ENCODE measurements at places on chromosomes 3 and 15.

DNA sequence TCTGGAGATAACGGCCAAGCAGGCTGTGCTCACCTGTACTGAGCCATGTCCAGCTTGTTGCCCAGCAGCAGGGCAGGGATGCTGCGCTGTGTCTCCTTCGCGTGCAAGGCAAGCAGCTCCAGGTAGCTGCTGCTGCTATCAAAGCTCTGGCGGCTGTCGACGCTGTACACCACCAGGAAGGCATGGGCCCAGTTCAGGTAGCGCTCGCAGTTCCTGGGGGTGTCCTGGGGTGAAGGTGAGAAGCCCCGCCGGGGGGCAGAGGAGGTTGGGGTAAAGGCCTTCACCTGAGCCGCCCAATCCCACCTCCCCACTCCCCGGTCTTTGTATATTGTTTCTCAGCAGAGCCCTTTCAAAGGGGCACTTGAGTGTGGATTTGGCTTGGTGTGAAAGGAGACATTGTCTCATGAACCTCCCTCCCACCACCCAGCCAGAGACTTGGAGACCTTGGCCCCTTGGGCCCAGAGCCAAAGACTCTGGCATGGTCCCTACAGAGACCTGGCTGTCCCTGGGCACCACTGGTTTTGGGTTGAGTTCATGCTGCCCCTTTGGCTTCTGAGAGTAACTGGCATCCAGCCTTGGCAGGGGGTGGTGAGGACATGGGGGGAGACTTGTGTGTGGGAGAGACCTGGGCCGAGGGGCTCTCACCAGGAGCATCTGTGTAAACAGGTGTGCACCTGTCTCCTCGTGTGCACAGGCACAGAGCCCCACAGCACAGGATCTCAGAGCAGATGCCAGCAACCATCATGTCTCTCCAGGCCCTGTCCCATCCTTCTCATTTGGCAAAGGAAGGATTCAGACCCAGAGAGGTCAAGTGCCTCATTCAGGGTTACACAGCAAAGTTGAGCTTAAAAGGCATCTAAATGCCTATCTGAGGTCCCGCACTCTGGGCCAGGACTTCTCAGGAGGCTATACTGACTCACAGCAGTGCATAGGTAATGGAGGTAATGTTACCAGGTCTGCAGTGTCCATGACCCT, 9.1 kb downstream of the RASL12 start:
- no peak for DNase-seq

DNA sequence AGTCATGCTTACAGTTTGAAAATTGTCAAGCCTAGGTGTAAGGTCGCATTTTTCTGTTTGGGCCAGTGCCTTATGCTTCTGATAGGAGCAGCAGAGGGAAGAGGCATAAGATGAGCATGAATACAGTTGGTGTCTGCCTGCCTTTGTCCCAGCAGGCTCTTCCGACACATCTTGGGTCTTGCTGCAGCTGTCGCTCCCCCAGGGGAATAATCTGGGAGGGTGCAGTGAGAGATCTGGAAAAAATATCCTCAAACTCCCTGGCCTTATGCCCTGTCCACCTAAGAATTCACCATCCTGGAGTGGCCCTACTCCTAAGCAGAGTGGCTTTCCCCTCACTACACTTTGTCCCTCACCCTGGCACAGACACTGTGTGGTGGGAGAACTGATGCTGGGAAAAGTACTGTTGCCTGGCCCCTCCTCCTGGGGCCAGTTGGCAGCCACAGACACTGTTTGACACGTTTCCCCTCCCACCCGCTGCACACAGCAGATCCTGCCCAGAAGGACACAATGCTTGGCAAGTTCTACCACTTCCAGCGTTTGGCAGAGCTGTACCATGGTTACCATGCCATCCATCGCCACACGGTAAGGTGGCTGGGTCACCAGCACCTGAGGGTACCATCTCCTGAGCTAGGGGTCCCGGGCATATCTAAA, 21.1 kb upstream of the RHO start:
- no peak for DNase-seq

DNA sequence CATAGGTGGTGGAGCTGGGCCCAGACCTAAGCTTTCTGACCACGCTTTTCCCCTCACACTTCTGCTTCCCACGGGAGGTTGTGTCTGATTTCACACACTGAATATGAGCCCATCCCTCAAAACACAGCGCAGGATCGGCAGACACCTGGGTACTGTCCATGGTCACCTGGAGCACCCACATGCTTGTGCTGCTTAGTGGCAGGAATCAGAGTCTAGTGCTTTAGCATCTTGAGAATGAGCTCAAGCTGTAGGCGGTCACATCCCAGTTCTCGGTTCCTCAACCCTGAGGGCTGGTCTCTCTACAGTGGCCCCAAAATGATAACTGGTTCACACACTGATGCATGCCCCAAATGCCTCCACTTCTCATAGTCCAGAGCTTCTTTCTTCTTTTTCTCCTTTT, 111.0 kb downstream of the SEMA5B start:
- DNase-seq = no peak

GRCh38 chr3:139937674-139938279, 2.8 kb downstream of the CLSTN2 start:
- DNase-seq = no peak

DNA sequence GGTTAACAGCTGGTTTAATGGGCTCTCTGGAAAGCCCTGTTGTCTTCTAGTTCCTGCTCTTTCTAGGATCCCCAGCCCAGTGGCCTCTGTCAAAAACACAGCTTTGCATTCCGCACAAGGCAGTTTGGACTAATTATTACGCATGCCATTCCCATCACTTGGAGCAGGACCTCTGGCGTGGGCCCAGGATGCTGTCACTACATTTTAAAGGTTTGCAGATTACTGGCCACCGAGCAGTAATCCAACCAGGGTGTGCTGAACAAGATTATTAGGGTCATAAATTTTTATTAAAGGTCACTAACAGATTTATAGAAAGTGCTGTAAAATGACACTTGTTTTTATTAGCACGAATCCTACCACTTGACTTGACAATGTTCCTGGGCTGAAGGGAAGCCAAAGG, 143.6 kb upstream of the SLC6A11 start:
- no peak for DNase-seq

GRCh38 chr15:95162967-95163531, 931.7 kb downstream of the MCTP2 start:
- no peak for DNase-seq

Data from left lobe of liver (tissue), 2 donors.